ENCODE measurements at places on chromosomes 3 and 15.

GRCh38 chr15:34084086-34084485, 17.6 kb downstream of the EMC7 start:
- H3K4me1 ChIP-seq: no peaks in the 10 kb centered on the region
- H3K27me3 ChIP-seq: no peaks in the 10 kb centered on the region
- H3K27ac ChIP-seq: peak overlapping the region; percentile 23
- no peaks in the 10 kb centered on the region for H3K36me3 ChIP-seq
- no peak for DNase-seq

DNA sequence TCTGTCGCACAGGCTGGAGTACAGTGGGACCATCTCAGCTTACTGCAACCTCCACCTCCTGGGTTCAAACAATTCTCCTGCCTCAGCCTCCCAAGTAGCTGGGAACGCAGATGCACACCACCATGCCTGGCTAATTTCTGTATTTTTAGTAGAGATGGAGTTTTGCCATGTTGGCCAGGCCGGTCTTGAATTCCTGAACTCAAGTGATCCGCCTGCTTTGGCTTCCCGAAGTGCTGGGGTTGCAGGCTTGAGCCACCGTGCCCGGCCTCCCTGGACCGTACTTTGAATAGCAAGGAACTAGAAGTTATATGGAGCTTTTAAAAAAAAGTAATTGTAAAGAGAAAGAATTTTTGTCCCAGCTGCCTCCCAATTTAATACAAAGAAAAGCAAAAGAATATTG, 8.3 kb upstream of the ANKUB1 start:
- H3K27me3 ChIP-seq: no peaks in the 10 kb centered on the region
- no peak overlapping the region for H3K4me3 ChIP-seq
- no peak overlapping the region for H3K27ac ChIP-seq
- H3K4me1 ChIP-seq: no peaks in the 10 kb centered on the region
- DNase-seq: no peak

GRCh38 chr15:40958146-40958545, 4.9 kb downstream of the CHAC1 start:
- DNase-seq: no peak
- H3K4me3 ChIP-seq: no peak overlapping the region
- H3K27ac ChIP-seq: no peak overlapping the region

- no peak for DNase-seq
- H3K4me1 ChIP-seq: no peaks in the 10 kb centered on the region
- H3K4me3 ChIP-seq: no peak overlapping the region
- H3K27ac ChIP-seq: no peak overlapping the region
Observed at GRCh38 chr3:9638939-9639338, 10.4 kb upstream of the MTMR14 start.

DNA sequence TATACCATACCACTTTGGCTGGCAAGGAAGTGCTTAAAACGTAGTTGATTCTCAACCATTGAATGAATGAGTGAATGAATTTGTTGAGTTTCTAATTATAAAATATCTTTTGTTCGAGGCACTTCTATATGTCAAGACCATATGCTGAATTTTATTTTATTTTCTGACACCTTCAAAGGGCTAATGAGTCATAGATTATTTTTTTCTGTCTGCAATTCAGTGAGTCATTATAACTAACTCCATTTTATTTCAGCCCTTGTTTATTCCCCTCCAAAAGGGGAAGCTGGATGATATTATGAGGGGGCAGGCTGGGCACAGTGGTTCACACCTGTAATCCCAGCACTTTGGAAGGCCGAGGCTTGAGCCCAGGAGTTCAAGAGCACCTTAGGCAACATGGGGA, 142.4 kb downstream of the P2RY1 start:
- no peaks in the 10 kb centered on the region for H3K36me3 ChIP-seq
- no peak for DNase-seq
- H3K27me3 ChIP-seq: no peaks in the 10 kb centered on the region
- no peak overlapping the region for H3K4me3 ChIP-seq
- H3K4me1 ChIP-seq: no peaks in the 10 kb centered on the region

DNA sequence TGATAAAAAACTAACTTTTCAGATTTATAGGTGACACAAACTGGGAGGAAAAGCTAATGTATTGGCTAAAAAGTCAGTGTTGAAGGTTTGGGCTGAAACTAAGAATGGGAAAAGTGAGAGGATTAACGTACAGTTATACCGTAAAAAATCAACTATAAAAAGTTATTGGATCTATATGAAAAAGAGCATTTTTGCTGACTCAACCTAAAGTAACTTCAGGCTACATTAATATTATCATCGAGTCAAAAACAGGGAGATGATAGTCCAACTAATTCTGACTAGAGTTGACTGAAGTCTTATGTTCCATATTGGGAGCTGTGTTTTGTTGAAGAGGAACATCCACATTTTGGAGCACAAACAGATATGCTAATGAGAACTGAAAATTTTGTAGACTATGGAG, 19.9 kb downstream of the ZNF654 start:
- H3K36me3 ChIP-seq: no peaks in the 10 kb centered on the region
- H3K27ac ChIP-seq: no peak overlapping the region
- H3K27me3 ChIP-seq: no peaks in the 10 kb centered on the region
- H3K4me1 ChIP-seq: peaks cover 12% of the 10 kb centered on the region
- no peak for DNase-seq
- no peak overlapping the region for H3K4me3 ChIP-seq

DNA sequence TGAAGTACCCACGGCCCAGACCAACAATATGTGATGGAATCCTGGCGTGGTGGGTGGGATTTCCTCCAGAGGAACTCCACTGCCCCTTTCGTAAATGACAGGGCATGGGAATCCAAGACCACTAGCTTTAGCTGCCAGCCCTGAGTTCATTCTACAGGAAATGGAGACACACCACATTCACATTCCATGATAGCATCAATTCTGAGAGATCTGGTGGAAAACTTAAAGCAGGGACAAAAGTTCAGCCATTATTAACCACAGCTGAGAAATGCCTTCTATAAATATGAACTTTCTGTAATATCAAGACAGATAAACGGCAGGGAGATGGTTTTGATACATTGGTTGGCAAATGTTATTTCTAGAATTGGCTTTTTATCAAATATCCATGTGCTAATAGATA, 98.2 kb downstream of the FBN1 start:
- H3K27me3 ChIP-seq: no peaks in the 10 kb centered on the region
- no peak for DNase-seq
- no peaks in the 10 kb centered on the region for H3K36me3 ChIP-seq
- H3K27ac ChIP-seq: no peak overlapping the region
